Activated naive CD4-positive, alpha-beta T cell treated with Interleukin-2 at 50 U/mL for 16 hours (primary cell): ENCODE measurements at places on chromosomes 5 and 9.

DNA sequence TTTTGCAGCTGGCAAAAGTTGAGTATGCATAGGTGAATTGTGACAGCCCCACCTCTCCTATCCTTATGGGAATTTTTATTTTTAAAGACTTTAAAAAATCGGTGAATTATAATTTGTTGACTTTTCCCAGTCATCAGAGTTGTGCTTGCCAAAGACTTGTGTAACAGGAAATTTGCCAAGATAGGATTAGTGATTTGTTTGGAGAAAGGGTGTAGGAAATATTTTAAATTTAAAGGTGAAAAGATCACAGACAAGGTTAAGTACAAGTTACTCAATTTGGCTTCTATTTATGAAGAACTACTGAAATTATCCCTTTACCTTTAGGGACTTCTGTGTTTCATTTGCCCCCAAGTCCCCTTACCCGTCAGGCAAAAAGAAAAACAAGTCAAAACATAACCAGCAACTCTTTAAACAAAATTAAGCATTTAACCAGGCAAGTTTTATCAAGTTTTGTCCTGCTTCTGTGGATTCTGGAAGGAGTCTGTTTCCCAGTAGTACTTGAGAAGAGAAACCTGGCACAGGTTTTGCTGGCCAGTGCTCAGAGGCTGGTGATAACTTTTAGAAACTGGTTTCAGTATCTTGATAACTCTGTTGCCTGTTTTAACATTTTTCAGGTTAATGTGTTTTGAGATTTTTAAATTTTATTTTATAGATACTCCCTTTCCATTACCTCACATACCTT, 285.4 kb downstream of the MAST4 start:
- DNase-seq, result no peak

GRCh38 chr5:126103868-126104267, 319.3 kb upstream of the GRAMD2B start:
- DNase-seq, result no peak

GRCh38 chr5:150217873-150218692, 28.2 kb downstream of the SLC6A7 start:
- peak; percentile 75 for DNase-seq

GRCh38 chr5:14191325-14191724, 48.2 kb downstream of the TRIO start:
- no peak for DNase-seq

GRCh38 chr9:114172981-114173833, 17.9 kb downstream of the COL27A1 start:
- no peak for DNase-seq

- peak; percentile 51 for DNase-seq
Measured at GRCh38 chr9:27528076-27528885, 1.3 kb downstream of the MOB3B start.

DNA sequence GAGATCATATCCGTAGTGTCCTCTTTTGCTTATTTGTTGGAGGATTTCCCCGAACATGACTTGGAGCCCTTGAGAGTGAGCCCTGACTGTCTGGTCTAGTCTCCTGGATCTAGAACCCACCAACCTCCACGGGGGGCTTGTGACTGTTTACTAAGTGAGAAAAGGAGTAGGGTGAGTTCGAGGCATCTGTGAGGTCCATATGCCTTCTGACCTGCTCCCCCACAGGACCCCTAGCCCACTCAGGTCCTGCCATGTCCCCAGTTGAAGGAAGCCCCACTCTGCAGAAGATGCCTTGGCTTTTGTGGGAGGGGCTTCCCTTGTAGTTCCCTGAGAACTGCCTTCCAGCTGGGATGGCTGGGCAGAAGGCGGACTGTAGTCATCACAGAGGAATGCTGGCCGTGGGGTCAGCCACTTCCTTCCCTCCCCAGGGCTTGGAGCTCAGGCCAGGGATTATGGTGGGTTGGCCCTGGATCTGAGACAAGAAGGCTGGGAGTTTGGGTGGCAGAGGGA, 7.0 kb upstream of the IRF1 start:
- DNase-seq, result no peak

DNA sequence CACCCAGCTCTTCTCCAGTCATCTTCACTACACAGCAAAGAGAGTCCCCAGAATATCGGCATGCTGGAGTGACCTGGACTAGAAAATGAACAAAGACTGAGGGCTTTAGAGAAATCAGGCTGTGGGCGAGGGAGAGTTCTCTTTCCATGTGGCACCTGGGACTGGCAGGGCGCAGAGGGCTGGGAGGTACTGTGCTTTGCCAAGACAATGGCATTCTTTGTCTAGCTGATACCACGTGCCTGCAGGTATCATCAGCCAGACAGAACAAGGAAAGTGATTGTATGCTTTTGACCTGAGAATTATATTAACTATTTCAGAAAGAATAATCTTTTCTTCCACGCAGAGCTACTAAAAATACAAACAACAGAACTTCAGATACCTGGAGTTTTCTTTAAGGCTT, 30.5 kb downstream of the DDX31 start:
- no peak for DNase-seq

DNA sequence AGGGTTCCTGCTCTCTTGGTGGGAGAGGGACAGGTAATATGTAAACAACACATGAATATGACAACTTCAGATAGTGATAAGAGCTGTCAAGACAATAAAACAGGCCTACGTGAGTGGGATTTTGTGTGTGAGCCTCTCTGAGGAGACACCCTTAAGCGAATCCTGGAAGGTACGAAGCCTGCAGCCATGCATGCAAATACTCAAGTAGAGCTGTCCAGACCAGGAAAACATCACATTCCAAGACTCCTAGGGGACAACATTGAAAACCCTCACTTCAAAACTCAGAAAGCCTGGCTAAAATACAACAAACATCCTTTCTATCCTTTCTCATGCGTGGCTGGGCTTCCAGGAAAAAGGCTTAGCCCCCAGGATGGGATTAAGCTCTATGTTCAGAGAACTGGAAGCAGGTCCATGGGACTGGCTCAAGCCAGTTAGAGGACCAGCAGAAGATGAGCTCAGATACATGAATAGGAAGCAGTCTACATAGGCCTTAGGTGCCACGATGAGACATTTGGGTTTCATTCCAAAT, 124.8 kb upstream of the IQGAP2 start:
- DNase-seq, result no peak

DNA sequence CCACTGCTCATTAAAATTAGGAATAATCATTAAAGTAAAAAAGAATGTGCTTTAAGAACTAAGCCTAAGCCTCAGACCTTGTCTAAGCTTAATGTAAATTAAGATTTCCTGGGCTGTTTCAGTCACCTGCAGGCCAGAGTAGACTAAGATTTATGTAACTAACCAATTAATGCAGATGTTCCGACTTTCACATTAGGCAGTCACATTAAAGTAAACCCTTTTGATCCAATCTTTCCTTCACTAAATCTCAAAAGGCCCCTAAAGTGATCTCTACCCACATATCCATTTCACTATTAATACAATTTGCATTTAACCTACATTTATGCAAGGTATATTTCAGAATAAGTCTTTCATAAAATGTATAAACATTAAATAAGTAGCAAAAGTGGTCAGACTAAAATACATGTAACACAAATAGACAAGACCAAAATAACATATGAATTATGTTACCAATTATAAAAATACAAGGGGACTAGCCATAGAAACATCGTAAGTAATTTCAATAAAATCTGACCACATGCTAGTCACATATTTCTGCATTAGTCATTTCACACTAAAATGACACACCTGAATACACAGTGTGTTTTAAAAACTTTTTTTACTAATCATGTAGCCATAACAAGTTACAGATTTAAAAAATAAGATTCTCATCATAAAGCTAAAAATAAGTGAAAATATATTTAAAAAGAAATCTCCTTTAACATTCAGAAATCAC, 7.7 kb downstream of the NR3C1 start:
- no peak for DNase-seq

- no peak for DNase-seq
Measured at GRCh38 chr9:6667633-6668280, 22.2 kb upstream of the GLDC start.

GRCh38 chr5:81336556-81336955, 35.2 kb downstream of the ZCCHC9 start:
- no peak for DNase-seq

- no peak for DNase-seq
Measured at GRCh38 chr9:92707530-92707929, 37.6 kb upstream of the IPPK start.

- DNase-seq, result no peak
Measured at GRCh38 chr9:123382653-123383511, 26.9 kb downstream of the CRB2 start.

- DNase-seq, result no peak
Measured at GRCh38 chr5:14305045-14305444, 161.9 kb downstream of the TRIO start.

GRCh38 chr9:122360891-122361290, 9.9 kb upstream of the PTGS1 start:
- no peak for DNase-seq

GRCh38 chr9:121895818-121896544, 197.1 kb downstream of the TTLL11 start:
- DNase-seq, result no peak

DNA sequence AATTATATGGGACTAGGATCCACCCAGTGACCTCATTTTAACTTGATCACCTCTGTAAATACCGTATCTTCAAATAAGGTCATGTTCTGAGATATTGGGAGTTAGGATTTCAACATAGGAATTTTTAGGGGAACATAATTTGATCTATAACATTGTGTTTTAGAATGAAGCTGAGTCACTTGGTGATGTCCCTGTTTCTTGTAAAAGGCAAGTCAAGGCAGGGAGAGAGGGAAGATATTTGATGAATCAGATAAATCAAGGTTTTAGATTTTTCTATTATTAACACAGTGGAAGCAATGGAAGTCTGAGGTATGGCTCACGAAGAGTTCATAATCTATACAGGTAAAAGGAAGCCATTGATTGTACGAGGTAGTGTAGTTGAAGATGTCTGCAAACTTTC, 11.8 kb upstream of the GPR151 start:
- DNase-seq, result no peak

GRCh38 chr5:124668353-124669299, 77.8 kb downstream of the ZNF608 start:
- DNase-seq, result no peak

DNA sequence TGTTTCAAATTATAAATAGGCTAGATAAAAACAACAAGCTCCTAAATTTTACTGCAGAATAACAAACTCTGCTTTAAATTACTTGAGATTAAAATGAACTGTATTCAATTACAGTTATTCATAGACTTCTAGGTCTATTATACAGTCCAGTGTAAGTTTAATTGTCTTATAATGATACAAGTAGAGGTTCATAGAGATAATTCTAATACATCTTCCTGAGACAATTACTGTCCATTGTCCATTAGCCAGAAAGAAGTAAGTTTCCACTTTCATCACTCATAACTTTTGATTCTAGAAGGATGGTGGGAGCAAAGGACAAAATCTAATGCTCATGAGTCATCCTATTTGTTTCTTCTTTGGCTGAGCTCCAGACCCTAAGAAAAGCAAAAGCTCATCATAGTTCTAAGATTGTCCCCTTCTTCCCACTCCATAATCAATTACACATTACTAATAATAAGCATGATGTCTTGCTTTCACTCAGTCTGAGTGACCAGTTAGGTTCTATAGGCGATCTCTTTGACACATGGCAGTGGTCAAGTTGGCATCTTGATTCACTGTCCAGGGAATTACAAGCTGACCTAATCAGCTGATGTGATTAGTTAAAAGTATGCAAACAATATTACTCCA, 502.5 kb upstream of the IZUMO3 start:
- DNase-seq, result no peak

DNA sequence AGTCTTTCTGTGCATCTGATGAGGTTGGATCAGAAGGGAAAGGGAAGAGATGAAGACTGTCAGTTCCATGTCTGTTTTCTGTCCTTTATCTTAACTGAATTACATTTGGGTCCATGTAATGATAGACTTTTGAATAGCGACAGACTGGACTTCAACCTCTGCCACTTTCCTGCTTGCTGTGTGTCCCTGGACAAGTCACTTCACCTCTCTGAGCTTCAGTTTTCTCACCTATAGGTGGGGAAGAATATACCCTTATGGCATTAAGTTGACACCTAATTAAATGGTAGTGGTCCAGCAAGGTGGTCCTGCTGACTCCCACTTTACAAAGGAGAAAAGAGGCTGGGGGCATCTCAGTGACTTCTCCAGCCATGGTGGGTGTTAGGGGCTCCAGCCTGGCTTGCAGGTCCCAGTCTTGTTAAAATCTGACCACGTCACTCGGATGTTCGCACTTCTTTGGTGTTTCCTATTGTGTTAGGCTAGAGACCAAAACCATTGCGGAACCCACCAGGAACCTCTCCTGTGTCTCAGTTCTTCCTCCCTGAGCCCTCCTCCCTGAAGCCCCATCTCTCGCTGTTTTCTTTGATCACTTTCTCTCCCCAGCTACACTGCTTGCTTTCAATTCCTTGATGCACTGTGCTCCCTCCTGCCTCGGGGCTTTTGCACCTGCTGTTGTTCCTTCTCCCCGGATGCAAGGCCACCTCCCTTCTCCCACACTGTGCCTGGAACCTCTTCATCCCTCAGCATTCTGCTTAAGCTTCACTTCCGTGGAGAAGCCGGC, 256.5 kb downstream of the NSG2 start:
- no peak for DNase-seq

GRCh38 chr5:38554403-38554802, 2.0 kb downstream of the LIFR start:
- DNase-seq, result no peak

DNA sequence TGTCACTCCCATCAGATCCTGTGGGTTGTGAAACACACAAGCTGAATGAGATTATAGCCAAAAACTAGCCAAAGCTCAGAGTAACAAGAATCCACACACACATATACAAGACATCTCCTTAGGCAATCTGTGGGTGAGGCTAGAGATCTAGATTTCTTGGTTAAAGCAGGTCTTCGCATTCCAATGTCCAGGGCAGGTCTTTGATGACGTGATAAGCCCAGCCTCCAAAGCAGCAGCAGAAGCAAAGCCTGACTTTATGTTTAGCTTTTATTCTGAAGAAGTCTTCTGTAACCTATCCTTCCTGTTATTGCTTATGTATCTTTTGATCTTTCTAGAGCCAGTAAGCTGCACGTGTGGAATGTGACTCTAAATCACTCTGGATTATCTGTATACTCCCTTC, 199.1 kb upstream of the SLC30A5 start:
- no peak for DNase-seq

DNA sequence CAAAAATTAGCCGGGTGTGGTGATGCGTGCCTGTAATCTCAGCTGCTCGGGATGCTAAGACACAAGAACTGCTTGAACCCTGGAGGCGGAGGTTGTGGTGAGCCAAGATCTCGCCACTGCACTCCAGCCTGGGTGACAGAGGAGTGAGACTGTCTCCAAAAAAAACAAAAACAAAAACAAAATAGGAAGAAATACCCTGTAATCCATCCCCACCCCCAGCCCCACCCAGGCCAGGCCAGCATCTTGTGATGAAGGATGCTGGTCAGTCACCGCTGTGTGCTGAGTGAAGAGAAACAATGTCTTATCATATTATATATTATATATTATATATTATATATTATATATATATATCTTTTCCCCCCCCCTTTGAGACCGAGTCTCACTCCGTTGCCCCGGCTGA, 15.4 kb upstream of the CCIN start:
- no peak for DNase-seq

DNA sequence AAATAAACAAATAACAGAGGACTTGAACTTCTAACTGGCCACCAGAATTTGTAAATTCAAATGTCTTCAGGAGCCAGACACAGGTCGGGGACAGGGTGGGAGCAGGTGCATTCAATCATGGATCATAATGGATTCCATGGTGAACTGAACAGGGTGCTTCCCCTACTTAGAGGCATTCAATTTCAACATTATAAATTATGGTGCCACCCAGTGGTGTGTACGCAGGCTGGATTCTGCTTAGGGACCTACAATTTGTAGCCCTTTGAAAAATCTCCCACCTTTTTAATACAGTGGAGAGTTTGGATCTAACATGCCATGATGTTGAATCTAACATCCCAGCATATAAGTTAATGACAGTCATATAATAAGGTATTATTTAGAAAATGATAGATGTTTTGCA, 22.3 kb downstream of the KLF9 start:
- DNase-seq, result no peak
